ENCODE measurements at places on chromosomes 5 and 9.

DNA sequence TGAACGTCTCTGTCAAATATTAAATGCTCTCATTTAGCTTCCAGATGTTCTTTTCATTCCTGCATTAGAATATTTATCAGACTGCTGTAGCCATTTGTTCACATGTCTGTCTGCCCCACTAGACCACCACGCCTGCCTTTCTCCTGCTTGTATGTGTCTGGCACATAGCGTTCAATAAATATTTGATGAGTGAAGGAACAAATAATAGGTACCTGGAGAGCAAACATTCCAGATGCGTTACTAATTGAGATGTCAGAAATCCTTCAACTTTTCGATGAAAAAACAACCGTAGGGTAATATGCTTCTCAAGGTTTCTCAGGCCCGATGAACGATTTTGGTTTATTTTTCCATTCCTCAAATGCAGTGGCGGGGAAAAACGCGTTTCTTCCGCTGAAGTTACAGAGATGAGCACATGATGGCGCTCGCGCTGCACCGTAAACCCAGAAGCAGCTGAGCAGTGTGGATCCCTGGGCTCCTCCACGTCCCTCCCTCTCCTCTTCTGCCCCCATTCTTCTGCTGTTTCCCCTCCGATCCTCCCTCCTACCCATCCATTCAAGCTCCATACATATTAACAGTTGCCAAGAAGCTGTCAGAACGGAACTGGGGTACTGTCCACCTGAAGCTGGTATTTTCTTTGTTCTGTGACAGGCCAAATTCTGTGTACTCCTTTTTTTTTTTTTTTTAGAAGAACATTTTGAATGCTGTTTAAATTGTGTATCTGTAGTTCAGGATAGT, 245.4 kb downstream of the MPDZ start:
- DNase-seq = no peak

GRCh38 chr5:174354571-174354970, 309.1 kb downstream of the NSG2 start:
- DNase-seq = no peak

GRCh38 chr5:154517810-154518437, 39.9 kb upstream of the HAND1 start:
- no peak for DNase-seq

DNA sequence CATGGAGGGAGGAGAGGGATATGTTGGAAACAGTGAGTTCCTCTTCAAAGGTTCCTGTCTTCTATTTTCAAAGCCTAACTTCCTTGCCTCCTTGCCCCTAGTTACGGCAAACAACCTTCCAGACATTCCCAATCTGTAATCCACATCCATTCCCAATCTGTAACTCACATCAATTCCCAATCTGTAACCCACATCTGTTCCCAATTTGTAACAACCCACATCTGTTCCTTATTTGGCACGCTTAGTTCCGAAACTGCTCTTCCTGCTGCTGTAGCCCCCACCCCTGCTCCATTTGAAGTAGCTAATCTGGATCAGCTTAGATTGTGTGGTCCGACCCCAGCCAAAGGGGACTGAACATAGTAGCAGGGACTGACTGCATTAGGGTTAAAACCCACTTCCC, 23.9 kb upstream of the IDNK start:
- DNase-seq = no peak

DNA sequence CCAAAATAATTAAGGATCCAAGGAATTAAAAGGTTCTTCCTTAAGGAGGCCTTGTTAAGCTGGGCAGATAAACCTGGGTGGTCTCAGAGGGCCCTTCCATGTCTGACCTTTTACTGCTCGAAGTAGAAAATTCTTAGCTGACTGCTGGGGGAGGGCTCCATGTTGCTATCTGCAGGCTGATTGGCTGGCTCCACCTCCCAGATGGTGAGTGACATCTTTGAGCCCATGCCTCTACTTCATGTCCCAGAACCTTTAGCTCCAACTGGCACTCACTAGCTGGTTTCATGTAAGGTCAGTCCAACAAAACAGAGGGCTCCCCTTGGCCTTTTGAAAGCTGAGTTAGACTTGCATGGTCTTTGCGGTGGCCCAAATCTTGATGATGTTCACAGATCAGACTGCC, 188.2 kb downstream of the PAX5 start:
- no peak for DNase-seq

GRCh38 chr5:43854697-43855292, 251.8 kb downstream of the NNT start:
- no peak for DNase-seq
